Tibial nerve (tissue), 4 donors: ENCODE measurements at places on chromosomes 2 and 18.

DNA sequence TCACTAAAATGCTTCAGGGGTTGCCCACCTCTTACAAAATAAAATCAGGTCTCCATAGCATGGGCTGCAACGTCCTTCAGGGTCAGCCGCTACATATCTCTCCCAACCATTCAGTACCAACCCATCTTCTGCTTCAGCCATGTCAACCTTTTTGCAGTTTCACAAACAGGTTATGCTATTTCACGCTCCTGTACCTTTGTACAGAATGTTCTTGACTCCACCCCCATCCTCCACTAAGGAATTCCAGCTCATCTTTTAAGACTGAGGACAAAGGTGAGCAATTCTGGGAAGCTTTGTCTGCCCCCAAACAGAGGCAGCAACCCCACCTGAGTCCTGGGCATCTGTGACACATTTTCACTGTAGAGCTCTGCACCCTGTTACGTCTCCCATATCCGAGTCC is 8.8 kb upstream of the EVA1A start:
- H3K4me3 ChIP-seq = no peak overlapping the region
- no peak for DNase-seq
- H3K27me3 ChIP-seq = no peaks in the 10 kb centered on the region
- H3K36me3 ChIP-seq = no peaks in the 10 kb centered on the region

GRCh38 chr2:190255676-190256075 is 64.0 kb downstream of the HIBCH start:
- H3K4me3 ChIP-seq = no peak overlapping the region
- no peaks in the 10 kb centered on the region for H3K4me1 ChIP-seq
- H3K27ac ChIP-seq = no peak overlapping the region
- no peaks in the 10 kb centered on the region for H3K36me3 ChIP-seq
- DNase-seq = no peak
- no peaks in the 10 kb centered on the region for H3K27me3 ChIP-seq

DNA sequence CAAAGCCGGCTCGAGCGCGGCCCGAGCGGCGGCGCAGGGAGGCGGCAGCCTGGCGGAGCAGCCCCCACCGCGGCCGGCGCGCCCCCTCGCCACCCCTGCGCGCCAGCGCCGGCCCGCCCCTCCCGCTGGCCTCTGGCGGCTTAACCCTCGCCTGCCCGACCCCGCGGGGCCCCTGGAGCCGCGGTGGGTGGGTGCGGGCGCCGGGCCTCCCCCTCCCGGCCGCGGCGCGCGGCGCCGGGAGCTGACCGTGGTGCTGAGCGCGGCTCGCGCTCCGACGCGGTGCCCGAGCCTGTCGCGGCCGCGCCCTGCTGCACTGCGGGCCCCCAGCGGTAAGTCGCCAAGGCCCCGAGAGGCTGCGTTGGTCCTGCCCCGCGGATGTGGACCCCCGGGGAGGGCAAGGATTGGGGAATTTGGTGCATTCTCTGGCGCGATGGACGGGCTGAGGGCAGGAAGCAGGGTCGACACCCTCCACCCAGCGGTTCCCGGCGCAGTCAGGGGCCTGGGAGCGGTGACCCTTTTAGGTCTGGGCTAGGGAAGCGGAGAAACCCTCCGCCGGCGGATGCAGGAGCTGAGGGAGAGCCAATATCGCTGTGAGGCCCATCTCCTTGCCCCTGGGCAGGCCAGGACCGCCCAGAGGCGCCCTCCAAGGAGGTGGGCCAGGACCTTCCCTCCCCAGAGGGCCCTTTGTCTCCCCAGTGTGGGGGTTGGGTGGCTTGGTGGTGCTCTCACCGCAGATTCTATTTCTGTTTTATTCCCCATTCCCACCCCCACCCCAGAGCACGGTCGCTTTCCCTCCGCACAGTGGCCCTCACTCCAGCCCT is 923 bp downstream of the AMER3 start:
- H3K4me3 ChIP-seq = no peak overlapping the region
- H3K4me1 ChIP-seq = no peaks in the 10 kb centered on the region
- no peaks in the 10 kb centered on the region for H3K36me3 ChIP-seq

DNA sequence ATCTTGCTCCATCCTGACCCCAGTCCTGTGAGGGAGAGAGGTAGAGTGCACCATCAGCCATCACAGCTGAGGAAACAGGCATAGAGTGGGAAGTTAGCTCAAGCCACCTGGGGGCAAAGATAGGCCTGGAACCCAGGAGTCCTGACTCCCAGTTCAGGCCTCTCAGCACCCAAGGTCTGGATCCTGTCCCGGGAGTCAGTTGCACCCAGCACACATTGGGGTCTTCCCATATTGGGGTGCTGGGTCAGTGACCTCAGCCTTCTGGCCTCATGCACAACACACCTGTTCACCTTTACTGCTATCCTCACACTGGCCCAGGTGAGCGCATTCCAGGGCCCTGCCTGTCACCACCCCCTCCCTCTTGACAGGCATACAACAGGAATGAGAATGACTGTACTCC is 24.7 kb downstream of the ST8SIA5 start:
- H3K4me1 ChIP-seq = no peaks in the 10 kb centered on the region
- no peaks in the 10 kb centered on the region for H3K27me3 ChIP-seq
- no peak overlapping the region for H3K27ac ChIP-seq
- no peak overlapping the region for H3K4me3 ChIP-seq
- no peak for DNase-seq
- H3K36me3 ChIP-seq = no peaks in the 10 kb centered on the region

DNA sequence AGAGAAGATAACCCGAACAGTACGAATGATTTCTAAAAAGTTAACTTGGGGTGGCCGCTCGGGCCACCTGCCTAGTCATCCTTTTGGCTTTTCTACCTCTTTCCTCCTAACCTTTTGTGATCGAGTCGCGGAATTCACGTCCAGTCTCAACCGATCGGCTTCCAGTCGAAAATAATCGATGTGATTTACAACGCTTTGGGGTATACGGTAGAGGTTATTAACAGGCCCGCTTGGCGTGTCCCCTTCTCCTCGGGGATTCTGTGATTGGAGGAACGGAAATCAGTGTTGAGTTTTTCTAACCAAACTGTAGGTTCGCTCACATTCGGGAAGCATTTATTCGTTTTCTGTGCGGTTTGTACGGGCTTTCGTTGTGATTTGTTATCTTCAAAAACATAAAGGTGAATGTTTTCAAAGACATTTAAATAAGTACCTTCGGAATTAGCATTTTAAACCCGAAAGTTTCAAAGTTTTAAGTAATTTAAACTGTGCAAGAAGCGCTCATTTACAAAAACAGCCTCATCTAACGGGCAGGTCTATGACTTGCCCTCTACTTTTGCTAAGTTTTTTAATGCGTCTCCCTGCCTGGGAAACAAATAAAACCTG is 588 bp upstream of the FOXI3 start:
- DNase-seq = no peak
- peaks cover 4% of the 10 kb centered on the region for H3K27me3 ChIP-seq
- no peaks in the 10 kb centered on the region for H3K36me3 ChIP-seq

DNA sequence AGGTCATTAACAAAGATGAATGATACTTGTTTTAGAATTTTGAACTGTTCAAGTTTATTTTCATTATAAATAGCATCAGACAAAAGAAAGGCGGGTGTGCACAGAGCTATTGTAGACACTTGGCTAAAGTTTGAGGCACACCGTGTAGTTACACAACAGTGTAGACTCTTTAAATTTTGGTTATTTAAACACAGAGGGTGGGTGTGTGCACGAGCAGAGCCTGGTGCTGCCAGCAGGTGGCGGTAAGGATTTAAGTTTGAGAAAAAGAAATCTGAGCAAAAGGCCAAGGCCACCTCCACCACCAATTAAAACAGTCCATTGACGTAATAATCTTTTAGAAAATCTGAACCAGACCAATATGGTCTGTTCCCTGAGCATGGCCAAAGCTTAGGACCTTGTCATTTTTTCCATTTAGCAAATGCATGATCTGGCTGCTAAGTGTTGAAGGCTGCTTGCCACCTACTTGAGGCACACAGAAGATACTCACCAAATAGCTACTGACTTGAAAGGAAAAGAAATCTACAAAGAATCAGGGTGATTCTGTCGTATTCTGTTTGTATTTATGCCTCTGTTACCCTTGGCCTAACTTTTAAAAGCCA is 14.3 kb downstream of the COPS7B start:
- H3K4me1 ChIP-seq = no peaks in the 10 kb centered on the region
- no peak for DNase-seq
- no peak overlapping the region for H3K4me3 ChIP-seq
- peaks cover 22% of the 10 kb centered on the region for H3K36me3 ChIP-seq
- no peaks in the 10 kb centered on the region for H3K27me3 ChIP-seq

GRCh38 chr2:100425107-100425506 is 7.6 kb upstream of the CHST10 start:
- no peak overlapping the region for H3K27ac ChIP-seq
- DNase-seq = no peak
- no peak overlapping the region for H3K4me3 ChIP-seq
